Esophagus squamous epithelium (tissue), 5 donors: ENCODE measurements at places on chromosomes 12 and 14. TPM values are rescaled to one million over a fixed set of nuclear protein-coding genes. Genes with fewer than 3 reads are reported as not detected.

The SDR9C7 gene
- total RNA-seq = 2.9 TPM

The CLEC2A gene
- not detected for total RNA-seq

The SMIM41 gene
- not detected for total RNA-seq

The SNRPF gene
- total RNA-seq = 7.6 TPM

The SIX1 gene
- 0.23 TPM for total RNA-seq

The PMCH gene
- total RNA-seq = not detected
